ENCODE measurements at places on chromosomes 5 and 9.

DNA sequence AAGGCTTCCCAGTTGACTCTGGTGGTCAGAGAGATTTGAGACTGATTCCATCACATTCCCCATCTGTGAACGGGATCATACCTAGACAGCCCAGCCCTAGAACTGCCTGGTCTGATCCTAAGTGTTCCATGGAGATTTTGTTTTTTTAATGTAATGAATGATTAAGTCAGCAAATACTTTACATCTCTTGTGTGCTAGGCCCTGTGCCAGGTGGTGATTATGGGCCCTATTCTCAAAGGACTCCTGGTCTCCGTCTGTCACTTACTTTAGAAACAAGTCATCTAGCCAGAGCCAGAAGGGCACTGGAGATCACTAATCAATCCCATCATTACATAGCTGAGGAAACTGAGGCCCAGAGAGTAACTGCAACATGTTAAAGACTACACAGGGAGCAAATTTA, 1.1 kb upstream of the GPX3 start:
- no peak for DNase-seq

GRCh38 chr9:13146840-13147239, 132.7 kb downstream of the MPDZ start:
- DNase-seq = no peak

DNA sequence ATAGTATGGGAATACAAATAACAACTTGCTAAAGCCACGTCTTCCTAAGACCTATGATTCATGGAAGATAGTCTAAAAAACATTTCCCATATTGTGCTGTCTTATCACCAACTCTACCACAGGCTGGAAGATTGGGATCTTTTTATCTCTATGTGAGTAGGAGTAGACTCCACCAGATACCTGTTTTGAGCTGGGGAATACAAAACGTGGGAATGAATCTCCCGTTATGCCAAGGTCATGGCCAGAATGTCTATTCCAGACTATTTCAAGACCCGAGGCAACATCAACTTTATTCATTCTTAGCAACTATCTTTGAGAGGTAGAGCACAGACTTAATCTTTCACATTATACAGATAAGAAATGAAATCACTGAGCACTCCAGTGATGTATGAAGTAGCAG, 2350.9 kb upstream of the WWC1 start:
- no peak for DNase-seq

GRCh38 chr5:132114150-132115121, 40.8 kb downstream of the CSF2 start:
- peak; percentile 29 for DNase-seq

DNA sequence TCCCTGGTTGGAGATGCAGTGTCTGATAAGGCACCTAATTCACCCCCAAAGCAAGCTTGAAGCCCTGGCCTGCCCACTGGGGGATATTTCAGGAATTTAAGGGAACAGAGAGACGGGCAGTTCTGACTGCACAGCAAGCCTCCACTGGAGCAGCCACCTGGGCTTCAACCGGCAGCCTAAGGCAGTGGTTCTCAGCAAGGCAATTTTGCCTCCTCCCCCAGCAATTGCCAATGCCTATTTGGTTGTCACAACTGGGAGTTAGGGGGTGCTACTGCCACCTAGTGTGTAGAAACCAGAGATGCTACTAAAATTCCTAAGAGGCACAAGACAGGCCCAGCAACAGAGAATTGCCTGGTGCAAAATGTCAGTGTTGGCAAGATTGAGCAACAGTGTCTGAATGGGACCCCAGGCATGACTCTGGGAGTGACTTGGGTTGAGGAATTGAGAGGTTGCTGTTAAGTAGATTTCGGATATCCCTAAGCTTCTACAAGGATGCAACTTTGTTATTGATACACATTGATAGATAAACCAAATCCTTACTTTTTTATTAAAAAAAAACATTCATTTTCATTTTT, 58.7 kb upstream of the CTSL start:
- DNase-seq = no peak

DNA sequence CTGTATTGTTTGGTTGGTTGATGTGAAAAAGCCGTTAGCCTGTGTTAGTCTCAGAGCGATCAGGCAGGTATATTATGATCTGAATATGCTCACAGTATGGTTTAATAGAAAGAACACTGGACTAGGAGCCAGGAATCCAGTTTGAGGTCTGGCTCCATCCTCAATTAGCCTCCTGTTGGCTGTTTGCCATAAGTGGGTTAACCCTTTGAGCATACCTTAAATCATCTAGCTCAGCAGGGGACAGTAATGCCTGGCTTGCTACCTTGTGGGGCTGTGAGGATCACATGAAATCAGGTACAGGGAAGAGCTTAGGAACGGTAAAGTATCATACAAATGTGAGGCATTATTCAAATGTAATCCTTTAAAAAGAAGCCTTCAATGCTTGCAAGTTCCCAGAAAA, 104.7 kb downstream of the CMYA5 start:
- no peak for DNase-seq

- no peak for DNase-seq
Observed at GRCh38 chr9:5481322-5482040, 28.9 kb upstream of the PDCD1LG2 start.

GRCh38 chr5:78526049-78526525, 122.5 kb downstream of the LHFPL2 start:
- DNase-seq = no peak

DNA sequence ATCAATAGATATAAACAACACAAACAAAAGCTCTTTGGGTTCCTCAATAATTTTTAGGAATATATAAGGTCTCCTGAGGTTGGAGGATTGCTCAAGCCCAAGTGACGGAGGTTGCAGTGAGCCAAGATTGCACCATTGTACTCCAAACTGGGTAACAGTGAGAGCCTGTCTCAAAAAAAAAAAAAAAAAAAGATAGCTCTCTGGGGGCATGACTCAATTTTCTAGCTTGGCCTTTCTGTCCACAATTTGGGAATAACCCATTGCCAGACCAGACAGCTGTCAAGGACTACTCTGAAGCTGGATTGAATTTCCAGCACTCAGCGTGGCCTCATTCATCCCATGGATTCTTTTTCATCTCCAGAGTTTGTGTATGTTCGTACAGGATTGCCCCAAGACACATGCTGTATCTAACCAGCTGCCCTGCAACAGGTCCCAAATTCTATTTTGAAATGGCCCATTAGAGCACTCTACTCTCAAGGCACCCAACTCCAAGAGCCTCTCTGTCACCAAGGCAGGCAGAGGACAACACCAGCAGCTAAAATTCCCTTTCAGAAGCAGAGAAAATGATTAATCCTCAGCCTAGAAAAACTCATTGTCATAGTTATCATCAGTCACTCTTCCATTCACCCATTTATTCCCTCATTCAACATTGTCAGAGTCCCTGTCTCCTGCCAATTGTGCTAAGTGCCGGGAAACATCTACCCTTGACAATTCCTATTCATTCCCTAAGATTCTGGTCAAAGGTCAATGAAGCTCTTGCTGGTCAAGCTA, 8.7 kb downstream of the FAM193B start:
- DNase-seq = no peak

DNA sequence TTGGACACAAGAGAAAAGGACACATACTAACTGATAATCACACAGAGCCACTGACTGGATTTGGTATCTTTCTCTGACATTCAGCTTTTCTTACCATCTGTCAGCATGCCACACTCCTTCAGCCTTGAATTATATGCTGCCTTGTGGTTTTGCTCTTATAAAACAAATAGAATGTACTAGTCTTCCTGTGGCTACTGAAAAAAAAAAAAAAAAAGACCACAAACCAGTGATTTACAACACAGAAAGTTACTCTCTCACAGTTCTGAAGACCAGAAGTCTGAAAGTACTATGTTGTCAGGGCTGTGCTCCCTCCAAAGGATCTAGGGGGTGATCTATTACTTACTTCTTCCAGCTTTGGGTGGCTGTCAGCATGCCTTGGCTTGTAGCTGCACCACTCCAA, 82.3 kb downstream of the THBS4 start:
- no peak for DNase-seq

GRCh38 chr9:86072394-86072877, 26.9 kb downstream of the GOLM1 start:
- DNase-seq = no peak

DNA sequence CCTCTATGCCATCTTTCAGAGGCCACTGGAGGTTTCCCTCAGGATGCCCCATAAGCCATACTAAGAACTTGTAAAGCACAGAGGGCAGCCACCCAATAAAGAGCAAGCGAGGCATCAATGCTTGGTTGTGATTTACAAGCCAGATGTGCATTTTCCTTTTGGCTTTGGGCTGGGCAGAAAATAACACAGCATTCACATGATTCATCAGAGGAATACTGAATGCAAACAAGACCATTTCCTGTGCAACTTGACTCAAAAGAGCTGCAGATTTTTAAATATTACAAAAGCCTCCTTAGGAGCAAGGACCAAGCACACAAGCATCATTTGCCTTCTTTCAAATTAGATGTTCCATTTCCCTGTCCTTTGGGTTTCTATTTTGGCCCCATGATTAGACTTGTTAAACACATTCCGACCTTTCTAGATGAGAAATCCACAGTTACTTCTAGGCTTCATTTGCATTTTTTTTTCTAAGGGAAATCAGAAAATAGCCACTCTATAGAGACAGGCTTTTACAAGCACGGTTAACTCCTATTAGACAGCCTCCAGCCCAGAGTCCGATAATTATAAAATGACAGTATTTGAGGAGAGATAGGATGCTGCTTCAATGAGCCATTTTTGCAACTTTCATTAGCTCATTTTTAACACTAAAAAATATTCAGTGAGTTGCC, 207.8 kb downstream of the SEMA5A start:
- DNase-seq = no peak

- no peak for DNase-seq
Observed at GRCh38 chr5:142884029-142884428, 113.9 kb downstream of the ARHGAP26 start.

- no peak for DNase-seq
Observed at GRCh38 chr9:136011703-136012496, 50.7 kb upstream of the UBAC1 start.

DNA sequence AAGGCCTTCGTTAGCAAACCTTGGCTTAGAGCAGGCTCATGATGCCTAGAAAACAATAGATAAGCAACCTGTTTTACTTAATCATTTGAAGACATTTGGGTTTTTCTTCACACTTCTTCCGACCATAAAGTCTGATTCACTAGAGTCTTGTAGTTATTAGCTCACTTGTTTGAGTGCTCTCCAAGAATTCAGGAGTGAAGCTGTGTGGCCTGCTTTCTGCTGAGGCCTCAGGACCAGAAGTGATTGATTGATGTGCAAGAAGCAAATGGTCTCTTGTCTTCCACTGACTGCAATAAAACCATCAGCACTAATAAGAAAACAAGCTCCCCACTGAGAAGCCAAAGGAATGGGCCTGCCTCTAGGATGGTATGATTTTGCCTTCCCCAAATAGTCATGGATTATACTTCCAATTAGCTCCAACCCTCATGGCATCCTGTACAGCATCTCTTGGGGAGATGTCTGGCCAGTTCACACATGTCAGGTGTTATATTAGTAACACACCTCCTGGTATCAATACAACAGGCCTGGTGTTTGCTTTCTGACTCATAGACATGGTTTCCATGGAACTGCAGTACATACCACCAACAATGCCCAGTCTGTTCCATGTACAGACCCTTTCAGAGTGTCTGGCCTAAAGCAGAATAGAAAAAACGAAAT, 317.6 kb downstream of the CWC27 start:
- no peak for DNase-seq

- no peak for DNase-seq
Observed at GRCh38 chr5:6961837-6962635, 248.8 kb downstream of the TENT4A start.

GRCh38 chr5:171762903-171763302, 22.7 kb upstream of the SMIM23 start:
- DNase-seq = no peak

DNA sequence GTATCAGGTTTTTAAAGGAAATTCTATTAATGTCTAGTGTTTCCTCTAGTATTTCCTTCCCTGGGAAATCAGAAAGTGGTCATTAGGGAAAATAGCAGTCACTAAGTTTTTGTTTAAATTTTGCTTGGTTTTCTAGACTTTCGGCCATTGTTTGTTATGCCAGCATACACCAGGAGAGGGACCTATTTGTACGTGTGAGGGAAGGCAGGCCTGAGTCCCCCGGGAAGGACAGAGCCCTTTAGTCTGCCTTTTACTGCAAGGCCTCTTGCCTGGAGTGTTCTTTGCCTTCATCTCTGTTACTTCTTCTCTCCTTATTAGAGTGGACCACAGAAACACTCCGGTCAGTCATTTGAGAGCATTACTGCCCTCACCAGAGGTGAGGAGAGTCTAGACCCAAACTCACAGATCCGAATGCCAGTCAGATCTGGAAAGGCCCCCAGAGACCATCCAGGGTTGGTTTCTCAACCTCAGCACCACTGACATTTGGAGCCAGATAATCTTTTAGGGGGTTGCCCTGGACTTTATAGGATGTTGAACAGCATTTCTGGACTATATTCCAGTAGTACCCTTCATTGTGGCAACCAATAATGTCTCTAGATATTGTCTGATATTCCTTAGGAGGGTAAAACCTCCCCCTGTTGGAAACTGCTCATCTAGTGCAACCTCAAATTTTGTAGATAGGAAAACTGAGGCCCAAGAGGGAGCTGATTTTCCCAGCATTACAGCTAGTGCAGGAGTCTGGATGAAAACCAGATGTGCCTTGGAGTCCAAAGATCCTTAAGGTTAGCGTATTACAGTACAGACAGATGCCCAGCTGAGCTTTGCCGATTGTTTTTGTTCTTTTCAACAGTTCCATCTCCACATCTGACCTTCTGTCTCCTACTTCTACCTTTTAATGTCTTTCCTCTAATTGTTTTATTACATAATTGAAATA, 93.0 kb upstream of the NIPAL4 start:
- no peak for DNase-seq

DNA sequence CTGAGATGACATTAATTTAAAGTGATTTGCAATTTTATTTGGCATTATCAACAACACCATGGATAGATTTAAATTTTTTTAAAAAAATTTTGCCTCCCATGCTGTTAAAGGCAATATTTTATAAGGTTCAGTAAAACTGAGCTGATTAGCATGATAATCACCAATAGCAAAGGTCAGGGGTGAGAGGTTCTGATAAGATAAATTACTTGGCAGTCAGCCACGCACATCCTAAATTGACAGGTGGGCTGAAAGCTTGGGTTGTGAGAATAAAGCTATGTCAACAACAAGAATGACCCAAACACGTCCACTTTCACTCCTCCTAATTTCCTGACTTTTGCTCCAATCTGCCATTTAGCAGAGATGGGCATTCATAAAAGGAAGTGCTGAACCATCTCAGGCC, 127.1 kb downstream of the LHFPL2 start:
- DNase-seq = no peak

Measured in CD4-positive, alpha-beta T cell treated with Interleukin-4 for 4 hours (primary cell).